ENCODE measurements at places on chromosomes 6 and 20.

DNA sequence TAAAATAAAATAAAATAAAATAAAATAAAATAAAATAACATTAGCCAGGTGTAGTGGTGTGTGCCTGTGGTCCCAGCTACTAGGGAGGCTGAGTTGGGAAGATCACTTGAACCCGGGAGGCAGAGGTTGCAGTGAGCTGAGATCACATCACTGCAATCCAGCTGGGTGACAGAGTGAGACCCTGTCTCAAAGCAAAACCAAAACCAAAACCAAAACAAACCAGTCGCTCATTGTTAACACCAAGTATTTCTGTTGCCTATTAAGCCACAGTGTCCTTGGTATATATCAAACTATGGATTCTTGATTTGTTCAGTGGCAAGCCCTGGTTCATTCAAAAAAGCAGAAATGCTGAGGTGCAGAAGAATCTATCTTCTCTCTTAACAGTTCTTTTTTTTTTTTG, 65.7 kb downstream of the PYGB start:
- no peak for DNase-seq

DNA sequence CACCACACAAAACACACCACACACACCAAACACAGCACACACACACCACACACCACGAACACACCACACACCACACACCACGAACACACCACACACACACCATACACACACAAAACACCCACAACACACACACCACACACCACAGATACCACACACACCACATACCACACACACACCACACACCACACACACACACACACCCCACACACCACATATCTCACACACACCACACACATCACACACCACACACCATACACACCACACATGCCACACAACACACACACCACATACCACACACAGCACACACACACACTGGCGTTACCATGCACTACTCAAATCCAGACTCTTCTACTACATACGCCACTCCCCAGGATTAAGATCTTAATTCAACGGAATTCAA, 118.9 kb upstream of the THBS2 start:
- DNase-seq = no peak

- DNase-seq = no peak
These were observed 26.8 kb upstream of the SLC35B3 start for GRCh38 chr6:8462169-8462568.

- no peak for DNase-seq
These were observed 20.0 kb downstream of the PPP1R16B start for GRCh38 chr20:38825571-38825900.

GRCh38 chr6:143595251-143596036, 82.3 kb upstream of the PHACTR2 start:
- DNase-seq = no peak

GRCh38 chr6:32664827-32665362, 1.6 kb downstream of the HLA-DQB1 start:
- peak; percentile 29 for DNase-seq

DNA sequence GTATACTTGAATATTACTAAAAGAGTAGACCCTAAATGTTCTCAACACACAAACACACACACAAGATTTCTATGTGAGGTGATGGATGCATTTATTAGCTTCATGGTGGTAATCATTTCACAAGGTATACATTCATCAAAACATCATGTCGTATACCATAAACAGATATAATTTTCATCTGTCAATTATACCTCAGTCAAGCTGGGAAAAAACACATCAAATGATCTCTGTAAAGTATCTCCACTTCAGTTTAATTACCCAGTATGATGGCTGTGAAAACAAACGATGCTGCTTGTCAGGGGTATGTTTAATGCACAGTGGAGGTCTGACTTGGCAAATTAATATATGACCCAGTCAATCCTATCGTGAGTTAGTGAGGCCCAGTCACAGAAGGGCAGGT, 157.2 kb downstream of the MTFR2 start:
- DNase-seq = no peak

- no peak for DNase-seq
These were observed 441.9 kb downstream of the CD109 start for GRCh38 chr6:74137911-74138310.

DNA sequence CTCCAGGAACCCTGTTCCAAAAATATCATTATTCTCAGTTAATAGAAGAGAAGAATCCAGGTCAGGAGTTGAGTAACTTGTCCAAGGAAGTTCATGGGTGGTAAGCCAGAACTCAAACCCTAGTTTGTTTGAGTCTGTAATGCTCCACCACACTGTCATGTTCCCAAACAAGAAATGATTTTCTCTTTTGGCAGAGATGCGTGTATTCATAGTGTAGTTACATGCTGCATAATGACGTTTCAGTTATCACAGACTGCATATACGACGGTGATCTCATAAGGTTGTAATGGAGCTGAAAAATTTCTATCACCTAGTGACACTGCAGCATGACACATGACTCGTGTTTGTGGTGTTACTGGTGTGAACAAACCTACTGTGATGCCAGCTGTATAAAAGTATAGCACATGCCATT, 102.6 kb downstream of the TULP4 start:
- no peak for DNase-seq

DNA sequence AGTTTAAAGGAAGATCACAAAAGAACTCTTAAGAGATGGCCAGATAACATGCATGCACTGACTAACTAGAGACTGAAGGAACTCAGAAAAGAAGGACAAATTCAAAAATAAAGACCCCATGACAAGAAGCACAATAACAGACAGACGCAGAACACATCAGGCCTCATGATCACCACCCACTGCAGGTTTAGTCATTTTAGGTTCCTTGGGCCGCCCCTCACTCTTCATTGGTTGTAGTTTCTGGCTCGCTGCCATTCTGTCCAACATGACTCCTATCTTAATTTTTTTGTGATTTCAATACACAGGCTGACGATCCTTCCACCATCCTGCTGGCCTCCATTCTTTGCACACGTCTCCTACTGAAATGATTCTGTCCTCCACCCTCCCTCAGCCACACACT, 21.6 kb downstream of the STX7 start:
- DNase-seq = no peak

DNA sequence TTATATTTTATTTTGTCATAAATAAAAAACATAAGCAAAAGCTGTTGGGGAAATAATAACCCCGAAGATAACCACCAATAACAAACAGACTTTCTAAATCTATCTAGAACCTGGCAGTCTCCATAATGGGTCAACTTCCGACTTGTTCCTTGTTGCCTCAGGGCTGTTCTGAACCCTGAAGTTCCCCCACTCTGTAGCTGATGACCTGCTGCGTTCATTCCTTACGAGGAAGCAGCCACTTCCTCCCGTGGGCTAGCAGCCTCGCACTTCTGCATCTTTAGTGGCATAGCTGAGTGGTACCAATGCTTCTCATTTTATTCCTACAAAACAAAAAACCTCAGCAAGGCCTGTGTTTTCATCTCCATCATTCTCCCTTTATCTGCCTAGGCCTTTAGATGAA, 103.0 kb downstream of the PLEKHG1 start:
- no peak for DNase-seq

DNA sequence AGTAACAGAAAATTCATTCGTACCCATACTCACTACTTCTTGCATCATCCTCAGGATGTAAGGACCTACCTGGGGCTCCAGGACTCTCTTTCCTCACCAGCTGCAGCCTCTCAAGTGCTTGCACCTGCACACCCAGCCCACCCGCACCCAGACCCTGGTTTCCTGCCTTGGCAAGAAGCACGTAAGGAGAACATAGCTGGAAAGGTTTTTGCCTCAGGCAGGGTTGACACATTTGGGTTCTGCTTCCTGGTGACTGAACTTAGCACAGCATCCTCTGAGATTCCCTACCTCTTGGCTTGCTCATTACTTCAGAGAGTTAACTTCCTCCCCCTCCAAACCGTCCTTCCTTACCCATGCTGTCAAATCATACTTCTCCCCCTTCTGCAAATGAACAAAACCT, 556.9 kb downstream of the CD83 start:
- no peak for DNase-seq

DNA sequence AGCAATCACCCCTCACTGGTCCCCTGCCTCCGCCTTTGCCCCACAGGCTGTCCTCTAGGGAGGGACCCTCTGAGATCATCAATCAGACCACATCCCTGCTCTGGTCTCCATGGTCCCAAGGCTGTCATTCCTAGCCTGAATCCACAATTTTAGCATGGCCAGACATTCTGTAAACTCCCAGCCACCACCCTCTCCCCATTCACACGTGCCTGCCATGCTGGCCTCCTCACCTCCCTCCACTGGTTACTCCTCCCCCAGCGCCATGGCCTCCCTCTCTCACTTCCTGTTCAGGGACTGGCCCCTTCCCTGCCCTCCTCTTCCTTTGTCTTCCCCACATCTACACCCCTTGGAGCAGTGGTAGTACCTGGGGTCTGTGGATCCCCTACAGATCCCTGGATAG, 150.7 kb upstream of the MLN start:
- no peak for DNase-seq

DNA sequence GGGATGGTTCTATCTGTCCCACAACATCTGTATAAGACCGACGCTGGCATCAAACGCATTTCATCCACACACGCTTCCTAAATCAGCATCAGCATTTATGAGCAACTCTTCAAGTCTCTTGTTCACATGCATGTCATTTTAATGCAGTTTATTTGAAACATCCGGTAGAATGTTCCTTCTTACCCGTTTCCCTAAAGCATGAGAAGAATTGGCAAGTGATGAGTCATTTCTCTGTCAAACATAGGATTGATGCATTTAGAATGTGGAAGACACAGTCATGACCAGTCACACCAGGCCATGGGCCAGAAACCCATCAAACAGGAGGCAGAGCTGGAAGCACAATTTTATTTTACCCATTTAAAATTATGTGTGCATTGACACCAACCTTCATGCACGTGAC, 122.8 kb downstream of the UST start:
- DNase-seq = no peak

DNA sequence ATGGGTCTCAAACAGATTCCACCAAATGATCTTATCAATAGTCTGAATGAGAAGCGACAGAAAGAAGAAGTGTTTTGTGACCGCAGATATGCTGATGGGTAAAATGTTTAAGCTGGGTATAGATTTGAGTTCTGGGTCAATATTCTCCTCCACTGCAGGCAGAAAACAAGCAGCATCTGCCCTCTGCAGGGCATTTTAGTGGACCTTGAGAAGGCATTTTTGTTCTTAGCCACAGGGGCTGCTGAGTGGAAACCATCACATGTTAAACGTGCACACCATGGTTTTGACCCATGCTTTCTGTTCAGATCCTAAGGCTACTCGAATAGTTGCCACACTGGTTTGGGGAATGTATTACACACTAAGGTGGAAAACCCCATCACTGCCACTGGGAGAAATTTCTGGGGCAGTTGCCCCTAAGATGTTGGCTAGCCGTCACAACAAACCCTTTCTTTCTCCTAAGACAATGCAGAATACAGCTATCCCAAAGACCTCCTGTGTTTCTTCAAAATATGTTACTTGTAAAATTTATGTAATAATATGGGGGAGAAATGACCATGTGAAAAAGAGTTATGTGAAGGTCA, 5.5 kb downstream of the POU3F2 start:
- no peak for DNase-seq

DNA sequence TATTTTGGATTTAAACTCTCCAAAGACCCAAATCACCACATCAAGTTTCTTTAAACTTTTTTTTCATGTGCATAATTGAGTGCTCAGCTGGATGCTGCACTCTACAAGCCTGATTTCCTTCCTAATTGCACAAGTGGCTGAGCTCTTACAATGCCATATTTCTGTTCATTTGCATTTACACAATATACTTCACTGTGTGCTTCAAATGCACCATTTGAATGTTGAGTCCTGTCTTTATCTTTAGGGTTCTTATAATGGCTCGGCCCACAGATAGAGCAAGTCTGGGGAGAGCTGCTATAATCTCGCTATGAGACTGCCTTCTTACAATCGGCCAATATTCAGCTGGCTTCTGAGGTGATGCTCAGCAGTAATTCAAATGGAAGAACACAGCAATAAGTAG, 200.6 kb upstream of the MAP3K7 start:
- DNase-seq = no peak

DNA sequence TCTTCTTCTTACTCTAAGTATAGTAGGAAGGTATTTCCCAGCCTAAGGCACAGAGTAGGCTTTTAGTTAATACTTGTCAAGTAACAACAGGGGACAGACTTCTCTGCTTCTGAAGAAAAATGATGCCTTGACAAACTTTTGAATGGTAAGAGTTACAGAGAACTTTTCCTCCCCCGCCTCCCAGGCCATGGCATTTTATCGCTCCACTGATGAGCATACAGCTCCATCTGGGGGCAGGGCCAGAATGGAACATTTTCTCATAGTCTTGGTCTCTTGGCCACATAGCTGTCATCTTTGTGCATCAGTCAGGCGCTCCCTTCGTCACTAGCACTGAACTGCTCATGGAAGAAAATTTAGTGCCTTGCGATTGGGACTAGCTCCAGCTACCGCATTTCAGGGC, 1066.8 kb upstream of the CITED2 start:
- DNase-seq = peak; percentile 1

GRCh38 chr6:67766057-67766456, 869.0 kb upstream of the ADGRB3 start:
- DNase-seq = no peak

GRCh38 chr20:20331156-20331555, 36.7 kb upstream of the INSM1 start:
- DNase-seq = no peak

DNA sequence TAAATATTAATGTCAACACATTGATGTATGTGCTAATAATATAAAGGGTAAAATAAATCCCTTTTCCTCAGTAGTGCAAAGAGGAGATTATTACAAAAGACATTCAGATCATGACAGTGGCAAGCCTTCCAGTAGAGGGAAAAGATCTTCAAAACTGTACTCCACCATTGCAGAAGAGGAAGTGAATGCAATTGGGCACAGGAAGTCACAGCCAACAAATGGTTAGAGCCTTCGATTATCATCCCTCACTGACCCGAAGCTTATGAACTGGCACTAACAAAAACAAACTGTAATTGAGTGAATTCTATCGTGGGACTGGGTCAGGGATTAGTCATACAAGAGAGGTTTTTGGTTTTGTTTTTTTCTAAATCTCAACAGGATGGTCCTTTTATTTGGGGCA, 39.3 kb upstream of the SCGN start:
- DNase-seq = no peak

DNA sequence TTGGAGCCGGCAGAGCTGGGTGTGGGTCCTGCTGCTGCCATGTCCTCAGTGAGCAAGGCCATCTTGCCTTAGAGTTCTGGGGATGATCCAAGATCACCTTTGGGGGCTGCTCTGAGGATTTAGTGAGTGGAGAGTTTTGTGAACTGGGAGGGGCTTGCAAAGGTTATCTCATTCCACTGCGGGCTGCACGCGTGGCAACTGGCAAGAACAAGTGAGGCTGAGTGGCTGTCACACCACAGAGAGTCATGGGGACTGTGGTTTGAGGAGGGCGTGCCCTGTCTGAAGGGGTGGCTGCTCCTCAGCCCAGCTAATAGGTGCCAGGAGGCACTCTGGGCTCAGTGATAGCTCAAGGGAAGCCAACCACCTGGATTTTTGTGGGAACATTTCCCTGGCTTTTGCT, 37.6 kb downstream of the TTLL9 start:
- no peak for DNase-seq

Data from stimulated activated CD4-positive, alpha-beta T cell treated with anti-CD3 and anti-CD28 coated beads, Interleukin-15, amount 100 ng/mL, for 48 hours (primary cell).